HCT116 (cell line): ENCODE measurements at places on chromosomes 2 and 18.

GRCh38 chr18:58225101-58225500 lies 181.1 kb downstream of the NEDD4L start:
- no peak for DNase-seq

DNA sequence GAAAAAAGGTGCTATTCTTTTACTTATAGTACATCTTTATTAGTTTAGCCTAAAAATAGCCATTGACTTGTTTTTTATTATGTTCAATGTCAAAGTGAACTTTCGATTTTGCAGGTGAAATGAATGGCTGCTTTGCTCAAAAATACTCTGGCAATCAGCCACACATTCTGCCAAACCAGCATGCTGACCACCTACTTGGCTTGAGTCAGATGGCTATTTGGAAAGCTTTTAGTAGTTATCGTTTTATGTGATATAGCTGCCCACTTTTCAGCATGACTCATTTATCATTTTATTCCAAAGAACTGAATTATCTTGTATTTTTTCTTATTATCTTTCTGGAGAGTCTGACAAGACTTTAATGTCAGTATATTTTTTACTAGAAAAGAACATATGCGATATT lies 1615.8 kb upstream of the TMEFF2 start:
- DNase-seq: no peak

- no peak for DNase-seq
Observed at GRCh38 chr2:68912732-68913131, 40.0 kb downstream of the GKN2 start.

- DNase-seq: no peak
Observed at GRCh38 chr2:152762202-152762601, 43.8 kb downstream of the ARL6IP6 start.

DNA sequence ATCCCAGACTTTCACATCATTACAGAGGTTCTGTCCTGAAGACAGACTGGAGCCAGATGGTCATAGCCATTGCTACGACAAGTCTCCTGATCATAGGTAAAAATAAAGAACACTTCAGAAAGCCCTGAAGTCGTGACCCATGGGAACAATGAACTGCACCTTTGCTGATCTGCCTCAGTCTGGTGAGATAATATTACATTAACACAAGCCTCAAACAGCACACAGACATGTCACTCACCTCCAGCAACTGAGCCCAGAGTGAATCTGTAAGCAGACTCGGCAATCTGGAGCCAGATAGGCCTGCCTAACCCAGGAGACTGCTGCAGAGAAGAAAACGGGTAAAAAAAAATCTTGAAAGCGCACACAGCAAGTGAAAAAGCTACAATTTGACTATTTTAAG lies 79.2 kb downstream of the SLC25A12 start:
- no peak for DNase-seq
